ENCODE measurements at places on chromosomes 6 and 20. TPM values are rescaled to one million over a fixed set of nuclear protein-coding genes. Genes with fewer than 3 reads are reported as not detected.

HLA-DRB1 gene
- 52.7 TPM for total RNA-seq

CST5 gene
- total RNA-seq, result not detected

DNA sequence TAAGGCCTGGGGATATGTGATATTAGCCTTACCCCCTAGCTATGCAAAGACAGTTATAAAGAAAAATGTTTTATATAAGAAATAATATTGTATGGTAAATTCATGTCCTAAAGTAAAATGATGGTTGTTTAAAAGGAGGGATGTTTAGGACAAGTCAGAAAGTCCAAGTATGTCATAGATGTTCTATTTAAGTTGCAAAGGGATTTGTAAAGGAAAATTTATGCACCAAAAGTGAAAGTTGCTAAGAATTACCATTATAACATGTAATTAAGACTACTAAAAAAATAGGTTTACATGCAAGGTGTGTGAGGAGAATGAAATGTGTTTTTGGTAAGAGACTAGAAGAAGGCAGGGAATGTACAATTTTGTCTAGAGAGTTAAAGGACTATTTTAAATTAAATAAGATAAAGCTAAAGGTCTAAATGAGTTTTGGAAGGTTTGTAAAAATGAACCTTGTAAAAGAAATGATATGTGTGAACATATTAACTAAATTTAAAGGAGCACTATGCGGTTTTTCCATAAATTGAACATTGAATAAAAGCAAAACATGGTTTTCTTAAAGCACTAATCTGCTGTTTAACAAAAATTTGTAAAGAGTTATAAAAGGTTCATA is 22.7 kb upstream of the GOPC start:
- DNase-seq, result no peak

DNA sequence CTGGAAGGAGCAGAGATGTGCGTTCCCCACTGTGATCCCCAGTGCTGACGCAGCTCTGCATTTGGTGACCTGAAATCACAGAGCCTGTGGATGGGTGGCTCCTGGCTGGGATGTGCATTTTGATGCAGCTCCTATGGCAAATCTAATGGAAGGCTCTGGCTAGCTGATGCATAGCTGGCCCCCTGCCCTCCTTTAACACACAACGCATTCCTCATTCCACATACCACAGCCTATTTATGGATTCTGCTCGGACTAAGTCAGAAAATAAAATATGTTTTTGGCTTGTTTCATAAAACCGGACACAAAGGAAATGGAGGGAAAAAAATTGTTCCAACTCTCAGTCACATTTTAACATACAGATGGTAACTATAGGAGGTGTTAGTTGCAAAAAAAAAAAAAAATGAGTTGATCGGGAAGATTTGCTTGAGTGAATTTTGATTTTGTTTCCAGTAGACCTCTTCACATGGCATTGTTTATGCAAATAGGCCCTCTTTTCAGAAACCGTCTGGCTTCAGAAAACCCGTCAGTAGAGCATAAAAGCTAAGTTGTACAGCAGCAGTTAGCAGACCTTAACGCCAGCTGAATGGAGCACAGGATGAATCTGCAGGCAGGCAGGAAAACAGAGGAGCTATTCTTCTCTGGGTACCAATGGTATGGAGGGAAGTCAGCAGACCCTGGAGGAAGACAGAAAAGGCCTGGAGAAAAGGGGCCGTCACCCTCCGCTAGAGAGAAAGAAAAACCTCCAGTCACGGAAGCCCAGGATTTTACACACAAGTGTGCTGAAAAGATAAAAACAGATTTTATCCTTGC is 215.4 kb downstream of the HDGFL1 start:
- no peak for DNase-seq

GRCh38 chr20:9626357-9626756 is 112.0 kb downstream of the LAMP5 start:
- DNase-seq, result no peak

DNA sequence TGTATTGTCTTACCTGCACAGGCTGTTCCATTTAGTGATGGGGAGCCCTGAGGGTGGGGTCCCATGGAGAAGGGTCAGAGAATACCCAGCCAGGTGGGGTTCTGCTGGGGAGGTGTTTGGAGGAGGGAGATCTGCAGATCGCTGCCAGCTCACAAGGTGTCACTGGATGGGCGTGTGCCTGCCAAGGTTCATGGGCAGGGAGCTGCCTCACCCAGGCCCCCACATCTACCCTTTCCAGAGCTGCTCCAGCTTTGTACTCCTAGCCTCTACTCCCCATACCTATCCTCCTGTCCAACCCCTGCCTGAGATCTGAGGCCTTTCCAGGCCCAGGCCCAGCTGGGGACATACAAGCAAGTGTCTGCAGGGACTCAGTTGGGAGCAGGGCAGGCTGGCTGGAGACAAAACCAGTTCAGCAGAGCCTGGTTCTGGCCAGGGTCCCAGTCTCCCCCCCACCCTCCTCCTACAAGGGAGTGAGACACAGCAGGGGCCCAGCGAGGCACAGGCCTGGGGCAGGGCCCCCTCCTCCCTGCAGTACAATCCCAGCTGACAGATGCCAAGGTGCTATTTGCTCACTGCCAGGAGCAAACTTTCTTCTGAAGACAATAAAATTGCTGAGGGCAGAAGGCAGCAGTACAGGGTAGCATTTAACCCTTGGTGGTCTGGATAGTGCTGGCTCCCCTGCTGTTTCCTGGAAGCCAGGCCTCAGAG is 19.7 kb downstream of the SPDEF start:
- DNase-seq, result no peak

DNA sequence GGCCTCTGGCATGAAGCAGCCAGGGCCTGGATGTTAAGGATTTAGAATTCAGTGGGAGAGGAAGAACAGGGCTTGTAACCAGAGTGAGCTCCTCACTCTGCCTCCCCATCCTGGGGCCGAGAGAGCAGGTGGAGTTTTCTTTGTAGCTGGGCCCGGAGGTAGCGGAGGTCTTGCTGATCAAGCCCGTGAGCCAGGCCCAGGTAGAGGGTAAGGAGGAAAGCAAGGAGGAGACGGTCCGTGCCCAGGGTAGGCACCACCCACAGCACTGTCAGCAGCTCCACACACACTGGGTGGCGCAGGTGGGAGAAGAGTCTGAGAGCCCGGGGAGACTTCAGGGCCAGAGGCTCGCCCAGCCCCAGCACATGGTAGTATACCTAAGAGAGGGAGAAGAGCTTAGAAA is 2.1 kb upstream of the PPP1R18 start:
- no peak for DNase-seq

DNA sequence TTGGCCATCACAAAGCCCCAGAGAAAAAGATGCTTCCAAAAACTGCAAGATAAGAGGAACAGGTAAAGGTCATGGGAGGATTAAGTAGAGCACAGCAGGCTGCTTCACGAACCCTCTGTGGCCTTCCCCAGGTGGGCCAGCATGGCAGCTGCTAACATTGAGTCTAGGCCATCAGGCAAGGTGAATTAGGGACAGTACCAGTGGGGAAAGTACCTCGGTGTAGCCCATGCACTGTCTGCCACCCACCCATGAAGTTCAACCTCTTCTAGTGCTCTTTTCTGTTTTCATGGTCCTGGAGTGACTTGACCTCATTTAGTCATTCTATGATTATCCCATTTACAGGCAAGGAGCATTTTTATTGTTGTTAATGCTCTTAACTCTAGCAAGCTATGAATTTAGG is 108.6 kb upstream of the DUSP22 start:
- no peak for DNase-seq
